ENCODE measurements at places on chromosomes 11 and 22. TPM values are rescaled to one million over a fixed set of nuclear protein-coding genes. Genes with fewer than 3 reads are reported as not detected.

The TRIM68 gene
- total RNA-seq, result 18.7 TPM

The OR4A16 gene
- total RNA-seq, result not detected

- no peak for DNase-seq
Observed at GRCh38 chr11:13884158-13884799, 78.2 kb upstream of the SPON1 start.

- no peak for DNase-seq
Observed at GRCh38 chr22:22798232-22798616, 89.4 kb upstream of the IGLL5 start.

- DNase-seq, result no peak
Observed at GRCh38 chr11:127028648-127029047, 28.1 kb upstream of the KIRREL3 start.

GRCh38 chr11:12496181-12497025, 119.0 kb downstream of the PARVA start:
- DNase-seq, result no peak

The MYO7A gene
- 12.7 TPM for total RNA-seq

- DNase-seq, result no peak
Observed at GRCh38 chr11:72754149-72754543, 1.9 kb upstream of the ARAP1 start.

DNA sequence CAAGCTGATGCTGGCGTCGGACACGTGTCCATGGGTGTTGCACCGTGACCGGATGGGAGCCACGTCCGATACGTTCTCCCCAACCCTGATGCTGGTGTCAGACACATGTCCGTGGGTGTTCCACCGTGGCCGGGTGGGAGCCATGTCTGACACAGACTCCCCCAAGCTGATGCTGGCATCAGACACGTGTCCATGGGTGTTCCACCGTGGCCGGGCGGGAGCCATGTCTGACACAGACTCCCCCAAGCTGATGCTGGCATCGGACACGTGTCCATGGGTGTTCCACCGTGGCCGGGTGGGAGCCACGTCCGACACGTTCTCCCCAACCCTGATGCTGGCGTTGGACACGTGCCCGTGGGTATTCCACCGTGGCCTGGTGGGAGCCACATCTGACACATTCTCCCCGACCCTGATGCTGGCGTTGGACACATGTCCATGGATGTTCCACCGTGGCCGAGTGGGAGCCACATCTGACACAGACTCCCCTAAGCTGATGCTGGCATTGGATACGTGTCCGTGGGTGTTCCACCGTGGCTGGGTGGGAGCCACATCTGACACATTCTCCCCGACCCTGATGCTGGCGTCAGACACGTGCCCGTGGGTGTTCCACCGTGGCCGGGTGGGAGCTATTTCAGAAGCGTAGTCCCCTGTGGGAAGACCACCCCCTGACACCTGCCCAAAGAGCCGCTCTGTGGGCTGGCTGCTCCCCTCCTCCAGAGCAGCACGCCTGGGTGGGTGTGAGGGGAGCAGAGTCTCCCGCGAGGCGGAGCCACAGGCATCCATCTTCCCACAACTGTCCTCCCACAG, 20.0 kb downstream of the SELENOO start:
- peak; percentile 33 for DNase-seq

- no peak for DNase-seq
Observed at GRCh38 chr22:47533961-47534803, 771.7 kb downstream of the TBC1D22A start.

The PYGM gene
- total RNA-seq, result 3.1 TPM

GRCh38 chr11:70135625-70136059, 57.5 kb downstream of the ANO1 start:
- no peak for DNase-seq

DNA sequence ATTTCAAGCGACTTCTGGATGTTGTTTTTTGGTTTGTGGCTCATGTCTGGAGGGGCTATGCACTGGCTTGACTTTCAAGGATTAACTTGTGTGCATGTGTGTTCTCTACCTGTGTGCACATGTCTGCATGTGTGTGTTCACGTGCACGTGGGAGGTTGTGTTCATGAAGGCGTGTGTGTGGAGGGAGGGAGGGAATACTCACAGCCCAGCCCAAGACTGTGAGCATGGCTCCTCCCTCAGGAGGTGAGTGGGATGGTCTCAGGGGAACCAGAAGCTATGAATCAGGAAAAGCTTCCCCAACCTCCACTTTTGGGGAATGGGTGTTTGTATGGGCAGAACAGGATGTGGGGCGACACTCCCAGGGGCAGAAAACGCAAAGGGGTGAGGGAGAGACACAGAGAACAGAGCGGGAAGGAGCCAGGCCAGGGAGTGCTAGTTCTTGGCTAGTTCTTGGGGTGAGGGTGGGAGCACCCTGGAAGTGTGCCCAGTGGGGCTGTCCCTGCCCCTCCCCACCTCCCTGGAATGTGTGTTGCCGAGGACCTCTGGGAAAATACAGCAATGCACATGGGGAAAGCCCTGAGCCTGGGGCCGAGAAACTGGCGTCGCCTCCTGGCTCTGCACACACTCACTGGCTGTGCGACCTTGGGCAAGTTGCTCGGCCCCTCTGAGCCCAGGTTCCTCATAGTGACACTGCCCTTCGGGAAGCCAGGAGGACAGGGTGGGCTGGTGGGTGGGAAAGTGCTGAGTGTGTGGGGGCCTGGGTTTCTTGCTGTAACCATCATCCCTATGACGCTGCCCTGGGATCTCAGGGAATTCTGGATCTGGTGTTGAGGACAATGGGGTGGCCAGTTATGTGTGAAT, 16.9 kb upstream of the ALX4 start:
- no peak for DNase-seq

The EFCAB6 gene
- total RNA-seq, result 6.7 TPM

- DNase-seq, result no peak
Observed at GRCh38 chr11:31798554-31799434, 12.3 kb downstream of the PAX6 start.

The CABP4 gene
- 1.2 TPM for total RNA-seq

The CDC42EP2 gene
- total RNA-seq, result 36.4 TPM

DNA sequence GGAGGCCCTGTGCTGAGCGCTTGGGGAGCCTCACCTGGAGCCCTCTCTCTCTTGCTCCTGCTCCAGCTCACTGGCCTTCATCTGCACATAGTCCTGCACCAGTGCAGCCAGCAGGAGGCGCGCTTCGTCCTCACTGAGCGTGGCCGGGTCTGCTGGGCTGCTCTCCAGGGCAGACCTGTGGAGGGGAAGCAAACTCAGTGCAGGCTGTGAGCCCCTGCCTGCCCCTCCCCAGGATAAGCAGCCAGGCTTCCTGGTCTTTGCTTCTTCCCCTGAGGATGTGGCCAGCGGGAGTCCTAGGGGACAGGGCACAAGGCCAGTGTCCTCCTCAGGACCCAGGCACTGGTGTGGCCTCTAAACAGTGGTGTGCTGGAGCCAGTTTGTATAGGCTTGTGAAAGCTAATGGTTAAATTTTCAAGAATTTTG, 2.2 kb downstream of the CALCA start:
- no peak for DNase-seq

GRCh38 chr11:66004186-66004585, 1.9 kb downstream of the BANF1 start:
- no peak for DNase-seq

GRCh38 chr11:65554842-65555430, 3.2 kb downstream of the LTBP3 start:
- DNase-seq, result no peak

DNA sequence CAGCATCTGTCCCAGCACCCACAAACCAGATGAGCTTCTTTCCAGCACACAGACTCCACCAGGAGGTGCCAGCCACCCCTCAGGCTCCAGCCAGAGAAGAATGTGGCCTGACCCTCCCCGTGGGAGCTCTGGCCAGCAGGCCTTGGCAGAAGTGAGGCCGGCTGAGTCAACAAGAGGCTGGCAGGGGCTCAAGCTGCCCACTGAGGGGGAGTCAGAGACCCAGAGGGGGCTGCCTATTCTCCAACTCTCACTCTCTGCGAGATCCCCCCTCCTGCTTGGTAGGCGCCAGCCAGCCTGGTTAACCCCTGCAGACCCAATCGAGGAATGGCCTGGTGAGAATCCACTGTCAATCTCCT, 10.6 kb upstream of the CDC42EP1 start:
- peak; percentile 38 for DNase-seq

- DNase-seq, result no peak
Observed at GRCh38 chr11:60847281-60847680, 5.4 kb downstream of the CCDC86 start.

The HBB gene
- 118 TPM for total RNA-seq

GRCh38 chr11:19777039-19777376, 64.4 kb downstream of the NAV2 start:
- DNase-seq, result no peak

The HTR3B gene
- not detected for total RNA-seq

The GPHA2 gene
- total RNA-seq, result 1.0 TPM

GRCh38 chr11:103648670-103649400, 387.6 kb upstream of the DDI1 start:
- no peak for DNase-seq

DNA sequence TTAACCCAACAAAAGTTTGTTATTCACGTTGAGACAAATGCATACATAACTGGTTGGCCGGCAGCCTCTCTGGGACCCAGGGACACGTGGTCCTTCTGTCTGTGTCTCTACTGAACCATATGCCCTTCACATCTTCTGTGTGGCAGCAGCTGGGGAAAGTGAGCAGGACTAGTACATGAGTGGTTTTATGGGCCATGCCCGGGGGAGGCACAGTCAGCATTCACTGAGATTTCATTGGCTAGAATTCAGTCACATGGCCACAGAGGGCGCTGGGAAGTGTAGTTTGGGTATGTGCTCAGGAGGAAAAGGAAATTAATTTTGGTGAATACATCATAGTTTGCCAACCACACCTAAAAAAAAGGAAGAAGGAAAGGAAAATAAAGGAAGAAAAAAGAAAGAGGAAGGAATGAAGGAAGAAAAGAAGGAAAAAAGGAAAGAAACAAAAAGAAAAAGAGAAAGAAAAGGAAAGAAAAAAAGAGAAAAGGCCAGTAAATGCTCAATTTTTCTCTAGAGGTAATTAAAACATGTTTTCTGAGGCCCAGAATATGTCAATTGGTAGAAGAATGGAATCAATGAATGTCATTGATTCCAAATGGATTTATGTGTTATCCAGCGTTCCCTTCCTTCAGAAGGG, 55.9 kb upstream of the KIRREL3 start:
- no peak for DNase-seq

DNA sequence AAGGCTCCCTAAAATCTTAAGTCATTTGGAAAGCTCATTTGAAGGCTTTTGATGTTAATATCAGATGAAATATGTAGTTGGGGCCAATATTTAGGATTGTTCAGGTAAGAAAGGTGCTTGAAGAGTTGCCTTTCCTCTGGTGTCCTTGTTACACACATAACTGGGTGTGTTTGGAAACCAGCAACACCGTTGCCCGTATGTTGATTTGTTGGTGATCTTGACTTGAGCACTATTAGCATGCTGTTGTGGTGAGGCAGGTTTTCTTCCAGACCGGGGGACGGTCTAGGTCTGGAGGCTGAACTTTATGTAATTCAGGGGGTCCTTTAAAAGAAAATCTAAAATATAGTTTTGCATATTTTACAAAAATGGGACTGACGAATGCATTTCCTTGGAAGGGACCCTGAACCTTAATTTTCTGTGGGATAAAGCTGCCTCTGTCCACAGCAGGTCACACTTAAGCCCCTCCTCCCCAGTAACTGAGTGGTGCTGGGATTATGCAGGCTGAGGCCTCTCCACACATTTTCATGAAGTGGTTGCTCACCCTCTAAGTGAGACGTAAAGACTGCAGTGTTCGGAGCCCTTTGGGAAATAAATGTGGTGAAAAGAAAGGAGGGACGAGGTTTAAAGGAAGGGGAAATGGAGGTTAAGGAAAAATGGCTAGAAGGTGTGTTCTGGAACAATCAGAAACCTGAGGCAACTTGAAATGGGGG, 1.8 kb downstream of the YWHAH start:
- no peak for DNase-seq

- DNase-seq, result no peak
Observed at GRCh38 chr11:8372641-8373381, 109.1 kb upstream of the LMO1 start.

The CCDC81 gene
- total RNA-seq, result 0.88 TPM

DNA sequence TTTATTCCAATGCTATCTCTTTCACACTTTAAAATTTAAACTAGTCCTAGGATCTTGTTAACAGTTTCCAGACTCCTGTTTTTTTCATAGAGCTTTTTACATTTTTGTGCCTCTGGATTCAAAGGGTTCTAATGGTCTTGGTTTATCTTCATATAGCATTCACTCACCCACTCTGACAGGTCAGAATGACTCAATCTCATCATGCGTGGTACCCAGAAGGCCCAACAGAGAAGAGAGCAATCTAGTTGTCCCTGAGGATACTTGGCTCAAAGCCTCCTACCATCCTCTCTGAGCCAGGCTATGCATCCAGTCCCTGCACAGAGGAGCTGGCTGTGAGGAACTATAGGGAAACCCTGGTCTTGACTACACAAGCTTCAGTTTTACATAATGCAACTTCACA, 27.5 kb downstream of the MAML2 start:
- DNase-seq, result no peak

DNA sequence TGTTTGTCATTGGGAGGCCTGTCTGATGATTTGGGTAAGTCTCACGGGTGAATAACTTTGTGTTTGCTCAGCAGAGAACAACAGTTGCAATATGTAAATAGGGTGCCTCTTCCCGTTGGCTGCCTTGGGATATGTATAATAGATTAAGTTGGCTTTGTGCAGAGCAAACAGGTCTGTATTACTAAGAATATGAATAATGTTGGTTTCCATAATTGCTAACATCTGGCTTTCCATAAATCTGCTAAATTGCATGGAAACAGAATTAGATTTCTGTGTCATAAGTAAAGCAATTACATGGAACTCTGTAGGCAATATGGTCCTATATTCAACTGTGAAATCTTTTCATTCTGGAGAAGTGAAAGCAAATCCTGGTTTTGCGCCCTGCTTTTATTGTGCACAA, 636.0 kb upstream of the ANO5 start:
- no peak for DNase-seq
